Heart right ventricle (tissue), 16 donors: ENCODE measurements at places on chromosomes 12 and 14. TPM values are rescaled to one million over a fixed set of nuclear protein-coding genes. Genes with fewer than 3 reads are reported as not detected.

DNA sequence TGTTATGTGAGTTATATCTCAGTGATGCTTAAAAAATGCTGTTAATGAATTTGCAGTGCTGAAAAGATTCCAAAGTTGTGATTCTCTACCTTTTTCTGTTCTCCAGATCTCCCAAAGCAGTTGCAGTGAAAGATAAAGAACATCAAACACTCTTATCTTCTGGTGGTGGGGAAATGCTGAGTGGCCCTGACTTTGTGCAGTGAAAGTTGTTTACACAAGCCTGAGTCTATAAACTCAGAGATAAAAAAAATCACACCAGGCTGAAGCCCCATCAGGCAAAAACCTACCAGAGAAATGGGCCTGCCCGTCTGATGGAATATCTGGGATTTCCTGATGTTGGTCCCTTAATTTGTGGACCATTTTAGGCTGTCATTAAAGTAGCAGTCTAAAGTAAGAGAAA is 46.1 kb downstream of the RASSF3 start:
- no peak for DNase-seq

The NFE2 gene
- polyA plus RNA-seq: not detected

GRCh38 chr14:32648434-32648833 is 290.2 kb upstream of the NPAS3 start:
- no peak for DNase-seq

GRCh38 chr14:59086241-59086882 is 102.1 kb upstream of the DAAM1 start:
- no peak for DNase-seq

DNA sequence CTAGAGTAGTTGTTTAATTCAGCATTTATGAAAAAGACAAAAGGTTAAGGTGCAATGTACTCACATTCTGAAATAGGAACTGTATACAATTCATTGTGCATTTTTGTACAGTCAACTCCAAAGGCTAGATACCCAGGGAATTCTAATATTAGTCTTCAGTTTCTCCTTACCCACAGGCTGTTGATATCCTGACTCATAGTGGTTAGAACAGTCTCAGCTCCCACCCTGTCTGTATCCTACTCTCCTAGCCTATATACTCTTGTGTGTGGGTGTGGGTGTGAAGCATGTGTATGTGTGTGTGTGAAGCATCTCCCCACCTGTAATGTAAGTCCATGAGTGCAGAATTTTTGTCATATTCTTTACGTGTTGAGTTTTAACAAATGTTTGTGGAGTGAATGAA is 229.5 kb downstream of the NAV3 start:
- DNase-seq: no peak

- DNase-seq: no peak
Measured at GRCh38 chr12:23431006-23431405, 518.5 kb downstream of the SOX5 start.
